ENCODE measurements at places on chromosomes 1 and 21.

DNA sequence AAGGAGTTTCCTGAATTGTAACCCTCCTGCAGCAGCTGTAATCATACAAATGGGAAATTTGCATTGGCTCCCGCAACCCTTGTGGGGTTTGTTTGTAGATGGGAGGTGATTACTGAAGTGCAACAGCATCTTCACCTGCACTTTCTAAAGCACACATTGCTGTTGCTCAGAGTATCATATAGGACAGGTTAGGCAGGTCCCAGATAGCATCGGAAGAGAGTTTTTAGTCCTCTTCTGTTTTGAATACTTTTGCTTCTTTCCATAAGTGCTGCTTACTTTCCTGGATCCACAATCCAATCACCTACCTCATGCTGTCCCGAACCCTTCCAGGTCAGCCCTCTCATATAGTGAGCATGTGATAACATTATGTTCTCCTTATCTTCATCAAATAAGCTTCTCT, 300.4 kb downstream of the PTPRC start:
- DNase-seq: no peak

DNA sequence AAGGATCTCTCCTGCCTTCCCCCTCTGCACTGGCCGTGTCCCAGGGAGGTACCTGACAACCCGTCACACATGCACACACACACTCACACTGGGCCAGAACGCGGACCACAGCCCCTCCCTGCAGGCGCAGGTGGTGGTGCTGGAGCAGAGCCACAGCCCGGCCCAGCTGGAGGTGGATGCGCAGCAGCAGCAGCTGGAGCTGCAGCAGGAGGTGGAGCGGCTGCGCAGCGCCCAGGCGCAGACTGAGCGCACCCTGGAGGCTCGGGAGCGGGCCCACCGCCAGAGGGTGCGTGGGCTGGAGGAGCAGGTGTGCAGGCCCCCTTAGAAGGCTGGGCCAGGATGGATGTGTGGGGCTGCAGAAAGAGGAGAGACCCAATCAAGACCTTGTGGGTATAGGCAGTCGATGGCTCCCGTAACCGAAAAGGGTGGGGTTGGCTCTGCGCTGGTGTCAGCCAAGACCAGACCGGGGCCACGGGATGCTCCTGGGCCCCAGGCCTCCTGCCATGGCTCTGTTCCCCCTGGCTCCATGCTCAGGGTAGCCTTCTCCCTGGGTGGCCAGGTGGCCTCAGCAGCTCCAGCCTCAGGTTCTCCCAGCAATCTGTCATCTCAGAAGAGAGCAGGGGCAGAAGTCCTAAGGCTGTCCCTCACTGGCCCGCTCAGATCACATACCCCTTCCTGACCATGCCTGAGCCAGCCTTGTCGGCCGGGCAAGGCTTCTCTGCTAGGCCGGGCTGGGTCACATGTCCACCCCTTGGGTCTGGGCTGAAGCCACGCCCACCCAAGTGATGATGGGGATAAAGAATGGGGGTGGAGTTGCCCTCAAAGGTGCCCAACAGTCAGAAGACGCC, 8.9 kb downstream of the MFAP2 start:
- DNase-seq: no peak

GRCh38 chr1:203672346-203672745, 45.7 kb downstream of the ATP2B4 start:
- DNase-seq: no peak

DNA sequence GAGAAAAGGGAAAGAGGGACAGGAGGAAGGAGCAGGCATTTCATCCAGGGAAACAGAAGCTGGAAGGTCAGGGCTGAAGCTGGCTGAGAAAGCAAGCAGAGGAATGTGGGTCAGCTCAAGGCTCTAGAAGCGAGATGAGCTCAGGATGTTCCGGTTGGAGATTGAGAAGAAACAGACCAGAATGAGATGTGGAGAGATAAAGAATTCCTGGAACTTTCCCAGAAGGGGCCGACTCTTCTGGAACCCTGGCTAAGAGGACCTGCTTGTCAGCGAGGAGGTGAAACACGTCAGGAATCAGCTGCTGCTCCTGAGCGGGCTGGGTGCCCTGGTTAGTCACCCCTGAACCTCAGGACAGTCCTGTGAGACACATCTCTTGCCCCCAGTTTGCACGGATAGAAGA, 75.9 kb downstream of the HUNK start:
- DNase-seq: no peak

GRCh38 chr1:16189921-16190621, 22.4 kb downstream of the ARHGEF19 start:
- no peak for DNase-seq

- no peak for DNase-seq
These were observed 32.1 kb upstream of the RWDD3 start for GRCh38 chr1:95201905-95202304.

DNA sequence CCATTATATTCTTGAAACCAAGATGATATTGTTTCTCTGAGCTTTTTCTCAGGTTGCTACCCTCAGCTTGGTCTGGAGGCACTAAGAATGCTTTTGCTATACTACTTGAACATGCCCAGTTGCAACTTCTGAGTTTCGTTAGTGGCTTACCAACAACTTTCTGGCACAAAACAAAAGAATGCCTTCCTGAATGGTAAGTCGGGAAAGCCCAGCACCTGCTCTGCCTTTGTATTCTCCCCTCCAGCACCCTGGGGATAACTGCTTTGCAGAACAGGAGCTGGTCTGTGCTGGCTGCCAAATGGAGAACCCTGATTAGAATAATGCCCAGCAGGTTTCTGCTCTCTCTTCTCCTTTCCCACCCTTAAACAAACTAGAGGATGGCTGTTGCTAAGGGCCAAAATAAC, 149.3 kb downstream of the TGFB2 start:
- no peak for DNase-seq

DNA sequence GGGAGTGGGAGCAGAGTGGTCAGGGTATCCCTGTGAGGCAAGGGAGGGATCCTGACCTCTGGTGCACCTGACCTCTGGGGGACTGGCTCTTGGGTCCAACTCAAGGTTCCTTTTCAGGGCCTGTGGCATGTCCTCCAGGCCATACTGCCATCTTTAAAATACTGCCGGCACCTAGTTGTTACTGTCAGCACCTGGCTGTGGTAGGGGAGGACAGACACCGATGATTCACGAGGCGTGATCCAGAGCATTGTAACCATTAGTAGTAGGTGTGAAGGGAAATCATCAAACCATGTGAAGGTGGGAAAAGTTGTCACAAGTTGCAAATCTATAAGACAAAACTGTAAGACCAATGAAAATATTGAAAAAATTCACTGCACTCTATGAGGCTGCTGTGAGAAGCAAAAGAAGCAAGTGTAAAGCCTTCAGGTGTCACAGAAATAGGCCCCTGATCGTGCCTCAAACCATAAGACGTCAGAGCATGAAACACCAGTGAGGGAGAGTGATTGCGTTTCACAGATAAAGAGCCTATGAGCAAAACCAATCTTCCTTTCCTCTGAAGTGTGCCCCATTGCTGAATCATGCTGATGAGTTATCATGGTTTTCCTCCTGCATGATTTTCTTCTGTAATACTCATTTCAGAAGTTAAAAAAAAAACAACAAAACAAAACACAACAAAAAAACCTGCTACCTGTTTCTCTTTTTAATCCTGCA, 55.3 kb downstream of the CDC7 start:
- DNase-seq: peak; percentile 89

- DNase-seq: no peak
These were observed 17.9 kb upstream of the SMG7 start for GRCh38 chr1:183454377-183454776.

DNA sequence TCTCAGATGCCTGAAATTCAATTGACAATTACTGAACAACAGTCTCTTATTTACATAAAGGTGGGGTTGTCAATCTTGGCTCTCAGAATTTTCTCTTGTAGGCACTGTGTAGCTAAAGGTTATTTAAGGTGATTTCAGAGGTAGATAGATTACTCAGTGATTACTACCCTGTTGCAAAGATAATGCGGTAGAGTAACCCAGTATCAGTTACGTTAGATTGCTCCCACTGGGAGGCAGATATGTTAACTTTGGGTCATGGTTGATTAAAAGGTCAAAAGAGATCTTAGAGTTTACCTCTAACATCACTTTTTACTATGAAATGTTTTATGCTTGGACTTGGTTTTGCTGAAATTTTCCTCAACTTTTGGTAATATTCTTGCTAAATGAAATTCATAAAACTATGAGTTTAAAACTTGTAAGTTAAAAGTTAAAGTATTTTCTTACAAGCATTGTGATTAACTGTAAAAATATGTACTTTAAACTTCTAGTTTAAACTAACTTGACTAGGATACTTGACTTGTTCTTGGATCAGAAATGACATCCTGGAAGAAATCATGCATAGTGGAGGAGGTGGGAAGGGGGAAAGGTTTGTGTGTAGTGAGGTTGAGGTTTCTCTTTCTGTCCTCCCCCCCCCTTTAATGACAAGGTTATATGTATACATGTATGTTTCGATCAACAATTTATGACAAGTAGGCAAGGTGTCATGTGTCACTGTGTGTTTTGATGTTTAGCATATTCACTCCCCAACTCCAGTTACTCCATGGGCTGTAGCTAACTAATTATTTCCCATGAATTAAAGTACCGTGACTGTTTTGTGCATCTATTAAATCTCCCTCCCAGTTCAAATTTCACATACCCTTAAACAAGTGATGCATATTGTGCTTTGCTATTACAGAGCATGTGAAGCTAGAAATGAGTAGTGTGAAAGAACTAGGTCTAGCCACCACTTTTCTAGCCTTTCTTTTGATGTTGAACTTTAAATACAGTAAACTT, 2.9 kb downstream of the LAMC1 start:
- DNase-seq: no peak

DNA sequence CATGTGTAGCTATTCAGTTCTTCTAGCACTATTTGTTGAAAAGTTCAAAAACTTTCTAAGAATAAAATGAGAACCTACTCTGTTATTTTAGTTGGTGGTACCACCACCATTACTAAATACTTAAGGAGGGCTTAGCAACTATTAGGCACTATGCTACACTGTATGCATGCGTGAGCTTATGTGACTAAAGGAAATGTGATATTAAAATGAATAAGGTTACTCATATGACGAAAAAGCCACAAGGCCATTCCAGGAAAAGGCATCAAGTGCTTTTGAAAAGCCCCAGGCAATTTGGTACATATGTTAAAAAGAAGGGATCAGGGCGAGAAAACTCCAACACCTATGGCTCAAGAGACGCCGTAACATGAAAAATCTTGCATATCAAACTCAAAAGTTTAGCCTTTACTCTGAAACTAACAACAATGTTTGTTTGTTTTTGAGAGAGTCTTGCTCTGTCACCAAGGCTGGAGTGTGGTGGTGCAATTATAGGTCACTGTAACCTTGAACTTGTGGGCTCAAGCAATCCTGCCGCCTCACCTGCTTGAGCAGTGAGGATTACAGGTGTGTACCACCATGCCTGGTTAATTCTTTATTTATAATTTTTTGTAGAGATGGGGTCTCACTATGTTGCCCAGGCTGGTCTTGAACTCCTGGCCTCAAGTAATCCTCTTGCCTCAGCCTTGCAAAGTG, 42.5 kb downstream of the EPRS1 start:
- no peak for DNase-seq

- DNase-seq: no peak
These were observed 1.7 kb upstream of the KRTAP11-1 start for GRCh38 chr21:30882866-30883597.

DNA sequence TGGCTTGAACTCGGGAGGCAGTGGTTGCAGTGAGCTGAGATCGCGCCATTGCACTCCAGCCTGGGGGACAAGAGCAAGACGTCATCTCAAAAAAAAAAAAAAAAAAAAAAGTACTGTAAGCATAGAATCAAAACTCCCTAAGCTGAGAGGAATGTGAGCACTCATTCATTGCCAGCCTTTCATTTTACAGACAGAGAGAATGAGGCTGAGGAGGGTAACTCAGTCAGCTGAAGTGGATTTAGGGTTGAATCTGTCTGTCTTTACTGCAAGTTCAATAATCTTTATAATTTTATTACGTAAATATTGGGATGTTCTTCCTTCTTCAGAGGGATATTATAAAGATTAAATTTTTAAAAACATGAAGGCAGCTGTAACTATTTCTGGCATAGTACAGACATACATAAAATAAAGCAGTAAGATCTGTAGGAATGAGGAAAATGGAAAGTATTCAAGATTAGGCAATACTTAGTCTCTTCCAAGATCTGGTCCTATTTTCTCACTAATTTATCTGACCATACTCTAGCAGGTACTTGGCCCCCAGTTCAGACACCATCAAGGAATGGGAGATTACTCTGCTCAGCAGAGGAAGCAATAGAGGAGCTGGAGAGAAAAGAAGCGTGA, 24.1 kb upstream of the MNDA start:
- no peak for DNase-seq

GRCh38 chr1:63929106-63929478, 155.3 kb downstream of the ROR1 start:
- DNase-seq: no peak

- DNase-seq: no peak
These were observed 9.6 kb downstream of the STUM start for GRCh38 chr1:226558036-226558650.

DNA sequence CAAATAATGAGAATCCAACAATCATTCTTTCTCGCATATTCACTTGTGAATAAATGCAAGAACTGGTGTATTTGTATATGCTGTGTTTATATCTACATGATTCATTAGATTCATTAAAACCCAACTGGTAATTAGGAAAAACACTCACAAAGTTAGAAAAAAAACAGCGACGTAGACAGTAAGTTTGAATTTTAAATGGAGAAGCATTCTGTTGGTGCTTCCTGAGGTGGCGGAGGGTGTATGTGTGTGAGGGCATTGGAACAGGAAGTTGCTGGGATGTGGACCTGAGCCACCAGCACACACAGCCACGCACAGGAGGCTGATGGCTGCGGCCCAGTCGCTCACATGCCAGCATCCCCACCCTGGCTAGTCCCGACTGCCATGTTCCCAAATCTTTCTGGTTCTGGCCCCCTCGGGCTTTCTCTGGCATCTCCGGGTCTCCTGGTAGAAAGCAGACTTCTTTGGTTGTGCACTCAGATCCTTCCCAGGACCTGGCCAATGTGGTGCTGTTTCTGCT, 121.6 kb upstream of the IRF2BP2 start:
- no peak for DNase-seq

DNA sequence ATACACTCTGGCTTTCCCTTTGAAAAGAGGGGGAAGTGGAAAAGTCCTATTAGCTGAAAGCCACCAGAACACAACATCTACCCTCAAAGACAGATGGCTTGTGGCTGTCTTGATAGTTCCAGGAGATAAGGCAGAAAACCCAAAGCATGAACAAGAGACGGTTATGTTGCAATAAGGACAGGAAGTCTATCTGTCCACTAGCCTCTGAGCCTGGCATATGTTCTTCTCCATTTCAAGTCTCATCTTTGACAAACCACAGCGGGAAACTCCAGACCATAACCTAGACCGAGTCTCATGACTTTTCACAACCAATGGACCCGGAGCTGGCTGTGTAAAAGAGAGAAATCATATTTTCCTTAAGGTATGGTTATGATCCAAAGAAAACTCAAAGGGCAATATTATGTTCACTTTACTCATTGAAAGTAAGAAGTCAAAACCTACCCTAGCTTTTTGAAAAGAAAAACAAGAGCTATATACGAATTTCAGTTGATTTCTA, 33.8 kb downstream of the DUSP10 start:
- DNase-seq: peak; percentile 95

GRCh38 chr1:59124166-59124565, 172.7 kb upstream of the FGGY start:
- DNase-seq: no peak

GRCh38 chr1:147077081-147077480, 95.2 kb downstream of the PRKAB2 start:
- DNase-seq: no peak
